ENCODE measurements at places on chromosomes 7 and 10.

GRCh38 chr7:40541336-40541735 lies 406.5 kb downstream of the SUGCT start:
- DNase-seq = no peak

DNA sequence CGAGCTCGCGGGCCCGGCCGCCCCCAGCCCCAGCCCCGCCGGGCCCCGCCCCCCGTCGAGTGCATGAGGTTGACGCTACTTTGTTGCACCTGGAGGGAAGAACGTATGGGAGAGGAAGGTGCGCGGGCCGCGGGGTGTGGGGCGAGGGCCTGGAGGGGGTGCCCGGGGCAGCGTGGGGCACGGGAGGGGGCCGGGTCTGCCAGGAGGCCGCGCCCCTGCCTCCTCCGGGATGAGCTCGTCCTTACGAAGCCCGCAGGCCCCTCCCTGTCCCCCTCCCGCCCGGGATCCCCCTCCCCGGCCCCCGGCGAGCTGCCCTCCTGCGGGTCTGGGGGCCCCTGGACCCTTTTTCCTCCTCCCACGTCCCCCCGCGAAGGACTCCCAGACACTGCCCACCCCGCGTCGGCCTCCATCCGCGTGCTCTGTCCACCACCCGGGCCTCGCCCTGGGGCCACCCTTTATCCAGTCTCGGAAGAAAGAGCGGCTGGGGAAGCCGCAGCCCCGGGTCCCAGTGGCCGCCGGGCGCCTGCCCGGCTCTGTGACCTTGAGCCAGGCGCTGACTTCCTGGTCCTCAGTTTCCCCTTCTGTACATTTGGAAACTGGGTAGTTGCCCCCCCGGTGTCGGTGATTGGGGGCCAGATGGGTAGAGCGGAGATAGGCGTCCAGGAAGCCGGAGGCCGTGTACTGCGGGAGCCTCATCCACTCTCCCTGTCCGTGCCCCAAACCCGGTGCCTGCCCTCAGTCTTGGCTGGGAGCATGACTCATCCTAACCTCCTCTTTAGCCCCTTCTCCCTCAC lies 521 bp downstream of the LIMK1 start:
- DNase-seq = peak; percentile 21

- DNase-seq = no peak
These were observed 12.6 kb downstream of the UCMA start for GRCh38 chr10:13221572-13221971.

- no peak for DNase-seq
These were observed 17.1 kb downstream of the GRID1 start for GRCh38 chr10:86349474-86349873.

- no peak for DNase-seq
These were observed 30.4 kb downstream of the AMZ1 start for GRCh38 chr7:2718296-2718965.

- no peak for DNase-seq
These were observed 767 bp downstream of the KRIT1 start for GRCh38 chr7:92244808-92245486.

GRCh38 chr7:35865287-35865686 lies 64.4 kb downstream of the SEPTIN7 start:
- no peak for DNase-seq

- no peak for DNase-seq
These were observed 759.4 kb downstream of the CNTNAP2 start for GRCh38 chr7:146875981-146876380.

DNA sequence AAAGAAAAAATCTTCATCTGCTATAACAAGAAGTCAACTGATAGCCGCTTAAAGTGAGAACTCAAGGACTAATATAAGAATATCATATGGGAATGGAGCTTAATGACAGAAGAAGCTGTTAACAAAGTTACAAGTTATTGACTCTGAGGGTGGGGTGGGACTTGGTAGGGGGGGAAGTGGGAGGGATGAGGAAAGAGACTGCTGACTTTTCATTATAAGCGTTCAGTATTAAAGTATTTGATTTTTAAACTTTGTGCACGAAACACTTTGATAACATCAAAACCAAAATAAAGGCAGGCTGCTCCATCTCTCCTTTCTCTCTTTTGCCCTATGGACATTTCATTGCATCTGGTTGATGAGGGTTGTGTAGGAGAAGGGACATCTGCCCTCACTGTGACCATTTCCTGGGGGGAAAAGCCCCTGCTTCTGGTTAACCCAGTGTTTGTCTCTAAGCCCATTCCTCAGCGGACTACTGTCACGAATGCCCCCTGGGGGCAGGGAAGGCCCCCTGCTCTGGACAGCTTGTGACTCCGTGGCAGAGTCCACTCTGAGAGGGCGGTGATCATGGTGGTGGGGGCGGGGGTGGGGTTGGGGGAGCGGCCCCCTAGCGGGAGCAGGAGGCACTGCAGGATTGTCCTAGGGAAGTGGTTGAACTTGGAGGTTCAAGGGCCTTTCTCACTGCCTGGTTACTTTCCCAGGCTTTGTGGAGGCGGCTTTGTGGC lies 17.4 kb downstream of the SLC13A4 start:
- peak; percentile 3 for DNase-seq

GRCh38 chr10:14219411-14219810 lies 111.3 kb downstream of the FRMD4A start:
- no peak for DNase-seq

GRCh38 chr10:31975157-31975765 lies 46.6 kb upstream of the ARHGAP12 start:
- DNase-seq = no peak

DNA sequence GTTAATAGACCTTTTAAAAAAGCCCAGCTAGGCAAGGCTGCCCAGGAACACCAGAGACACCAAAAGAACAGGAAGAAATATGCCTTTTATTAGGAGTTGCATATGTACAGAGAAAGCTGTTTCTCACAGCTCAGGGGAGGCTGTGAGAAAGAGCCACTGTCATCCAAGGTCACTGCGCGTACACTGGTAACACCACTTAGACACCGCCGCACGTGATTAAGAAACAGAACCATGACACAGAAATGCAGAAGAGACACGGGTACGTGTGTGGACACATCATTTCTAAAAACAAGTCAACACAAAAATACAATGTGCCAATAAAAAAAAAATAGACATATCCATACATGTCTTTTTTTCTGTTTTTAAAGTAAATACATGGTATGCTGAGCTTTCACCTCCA lies 705.6 kb downstream of the PARD3 start:
- DNase-seq = no peak

- no peak for DNase-seq
These were observed 77.8 kb upstream of the LRRC17 start for GRCh38 chr7:102834999-102835398.

DNA sequence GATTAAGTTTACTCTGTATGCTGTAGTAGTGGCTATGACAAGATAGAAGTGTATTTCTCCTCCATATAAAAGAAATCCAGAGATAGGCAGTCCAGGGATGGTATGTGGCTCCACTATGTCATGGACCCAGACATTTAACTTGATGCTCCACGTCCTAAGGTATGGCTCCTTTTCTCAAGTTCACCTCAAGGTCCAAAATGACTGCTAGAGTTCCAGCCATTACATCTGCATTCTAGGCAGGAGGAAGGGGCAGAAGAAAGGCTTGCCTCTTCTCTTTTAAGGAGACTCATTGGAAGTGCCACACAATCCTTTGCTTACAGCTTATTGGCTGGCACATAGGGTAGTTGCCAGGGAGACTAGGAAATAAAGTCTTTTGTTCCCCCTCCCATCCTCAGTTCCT lies 27.7 kb upstream of the ATXN7L1 start:
- no peak for DNase-seq

- no peak for DNase-seq
These were observed 274.8 kb downstream of the SEMA3D start for GRCh38 chr7:84912018-84912417.

DNA sequence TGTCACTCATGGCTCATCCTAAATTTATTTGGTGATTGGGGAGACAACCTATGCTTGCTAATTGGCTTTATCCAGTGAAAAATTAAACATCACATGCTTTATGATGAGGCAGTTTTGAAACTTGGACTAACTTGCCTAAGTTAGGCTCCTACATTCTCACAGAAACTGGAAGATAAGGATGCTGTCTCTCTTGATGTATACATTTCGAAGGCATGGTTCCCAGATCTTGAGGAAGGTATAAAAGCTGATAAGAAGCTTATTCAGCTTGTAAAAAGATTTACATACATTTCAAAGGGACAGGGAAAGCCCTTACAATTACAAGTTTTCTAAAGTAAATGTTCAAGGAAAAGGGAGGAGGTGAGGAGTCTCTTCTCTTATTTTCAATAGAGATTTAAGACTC lies 561.7 kb downstream of the IPMK start:
- DNase-seq = no peak

GRCh38 chr10:80497187-80498077 lies 40.3 kb upstream of the SH2D4B start:
- DNase-seq = no peak

GRCh38 chr7:50838675-50839377 lies 56.1 kb upstream of the GRB10 start:
- no peak for DNase-seq

DNA sequence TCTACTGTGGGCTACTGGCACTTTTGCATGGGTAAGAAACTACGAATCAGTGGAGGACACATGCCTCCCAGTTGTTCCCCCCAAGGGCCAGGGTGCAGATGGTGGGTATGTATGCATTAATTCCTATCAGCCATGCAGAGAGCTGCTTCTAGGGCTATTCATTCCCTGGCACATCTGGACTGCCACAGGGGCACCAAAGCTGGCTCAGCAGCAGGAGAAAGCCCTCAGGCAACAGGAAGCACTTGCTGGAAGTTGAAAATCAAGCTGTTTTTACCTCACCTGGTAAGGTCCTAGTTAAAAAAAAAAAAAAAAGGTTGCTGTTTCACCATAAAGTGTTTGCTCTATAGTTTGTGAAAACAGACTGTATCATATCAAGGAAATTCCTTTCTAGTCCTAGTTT lies 1342.6 kb downstream of the REEP3 start:
- DNase-seq = no peak

DNA sequence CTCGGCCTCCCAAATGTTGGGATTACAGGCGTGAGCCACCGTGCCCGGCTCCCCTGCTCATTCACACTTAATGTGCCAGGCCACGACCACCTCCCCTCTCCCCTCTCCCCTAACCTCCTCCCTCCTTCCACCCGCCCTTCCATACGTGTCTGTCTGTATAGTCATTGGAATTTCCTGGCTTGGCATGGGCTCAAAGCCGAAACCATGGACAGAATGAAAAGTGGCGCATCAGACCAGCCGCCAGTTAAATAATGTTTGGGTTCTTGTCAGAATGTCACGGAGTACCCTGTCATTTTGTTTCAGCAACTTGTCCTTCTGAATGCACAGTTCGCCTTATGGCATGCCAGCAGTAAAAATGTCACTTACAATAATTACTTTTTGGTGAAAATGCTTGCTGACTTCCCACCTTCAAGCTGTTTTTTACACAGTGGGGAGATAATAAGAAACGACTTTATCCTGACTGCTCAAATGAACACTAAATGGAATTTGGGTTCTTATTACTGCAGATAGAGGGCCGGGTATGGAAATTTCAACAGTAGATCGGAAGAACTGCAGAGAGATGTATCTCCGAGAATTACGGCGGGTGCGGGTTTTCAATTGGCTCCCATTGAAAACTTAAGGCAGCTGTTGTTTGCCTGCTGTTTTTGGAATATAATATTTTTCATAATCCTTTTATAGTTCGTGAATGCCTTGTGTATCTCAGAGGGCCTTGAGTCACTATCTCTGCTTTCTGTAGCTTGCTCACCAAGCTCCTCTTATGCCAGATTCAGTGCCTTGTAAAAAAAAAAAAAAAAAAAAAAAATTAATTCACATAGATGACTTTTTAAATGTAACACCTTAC lies 65.5 kb upstream of the SH2B2 start:
- DNase-seq = no peak

DNA sequence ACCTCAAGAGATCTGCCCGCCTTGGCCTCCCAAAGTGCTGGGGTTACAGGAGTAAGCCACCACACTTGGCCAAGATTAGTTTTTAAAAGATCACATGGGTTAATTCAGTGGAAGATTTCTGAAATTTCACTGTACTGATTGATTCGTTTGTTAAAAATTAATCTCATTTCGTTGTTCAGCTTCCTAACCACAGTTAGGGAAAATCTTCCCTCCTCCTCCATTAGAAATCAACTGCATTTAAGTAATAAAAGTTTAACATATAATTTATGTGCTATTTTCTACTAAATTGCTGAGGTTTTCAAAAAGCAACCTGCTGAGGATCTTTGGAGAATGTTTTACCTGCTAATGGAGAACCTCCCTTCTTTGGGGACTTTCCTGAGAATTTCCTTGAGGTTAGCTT lies 522.4 kb downstream of the GATA3 start:
- DNase-seq = no peak

DNA sequence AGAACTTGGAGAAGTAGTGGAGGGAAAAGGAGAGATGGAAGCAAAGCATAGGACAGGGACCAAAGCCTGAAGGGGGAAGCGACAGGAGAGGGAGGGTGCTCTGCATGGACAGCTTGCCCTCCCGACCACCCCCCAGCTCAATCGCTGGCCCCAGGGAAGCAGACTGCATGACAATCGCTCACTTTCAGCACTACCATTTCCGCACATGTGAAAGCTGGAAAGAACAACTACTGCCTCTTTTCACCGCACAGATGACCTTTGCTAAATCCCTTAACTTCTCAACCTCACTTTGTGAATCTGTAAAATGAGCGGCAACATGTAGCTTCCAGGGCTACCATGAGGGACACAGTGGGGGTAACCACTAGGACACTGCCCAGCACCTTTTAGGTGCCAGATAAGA lies 17.1 kb downstream of the VOPP1 start:
- no peak for DNase-seq

DNA sequence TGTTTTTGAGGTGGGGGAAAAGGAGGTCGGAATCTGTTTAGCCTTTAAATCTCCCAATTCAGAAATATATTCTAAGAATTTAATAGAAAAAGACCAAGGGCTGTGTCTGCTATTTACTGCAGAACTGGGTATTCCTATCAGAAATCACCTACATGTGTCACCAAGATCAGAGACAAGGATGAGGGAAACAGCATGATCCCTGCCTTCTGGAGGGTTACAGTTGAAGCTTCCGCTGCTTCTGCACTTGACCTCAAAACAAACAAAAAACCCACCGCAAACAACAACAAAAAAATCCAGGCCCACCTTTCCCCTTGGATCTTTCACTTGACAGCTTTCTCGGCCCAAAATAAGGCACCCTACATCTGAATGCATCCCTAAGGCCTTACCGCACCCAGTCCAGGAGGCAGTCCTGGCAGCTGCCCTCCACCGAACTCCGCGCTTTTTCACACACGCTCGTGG lies 750 bp upstream of the CDK14 start:
- no peak for DNase-seq
